CD4-positive, alpha-beta T cell (primary cell): ENCODE measurements at places on chromosomes 1 and 21. TPM values are rescaled to one million over a fixed set of nuclear protein-coding genes. Genes with fewer than 3 reads are reported as not detected.

DNA sequence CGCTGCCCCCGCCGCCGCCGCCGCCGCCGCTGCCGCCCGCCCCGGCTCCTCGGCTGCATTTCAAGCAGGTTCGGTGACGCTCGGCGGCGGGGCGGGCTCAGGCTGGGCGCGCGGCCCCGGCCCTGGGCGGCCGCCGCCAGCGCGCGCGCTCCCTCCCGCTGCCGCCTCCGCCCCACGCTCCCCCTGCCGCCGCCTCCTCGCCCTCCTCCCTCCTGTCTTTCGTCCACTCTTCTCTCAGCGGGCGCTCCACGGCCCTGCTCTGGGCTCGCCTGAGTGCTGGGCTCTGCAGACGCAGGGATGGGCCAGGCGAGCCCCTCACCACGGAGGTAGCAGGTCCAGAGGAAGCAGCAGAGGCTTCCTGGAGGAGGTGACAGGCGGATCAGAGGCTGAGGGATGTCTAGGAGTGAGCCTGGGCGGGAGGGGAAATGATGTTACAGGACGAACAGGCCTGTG, at the start of gene LRP8:
Gene LRP8, minus strand, starts transcription at position 62 of the 453 bp plus-strand sequence. CDS start 158 bp downstream, outside the sequence.
- peak; percentile 84 for DNase-seq

The PLA2G2D gene
- not detected for total RNA-seq

- no peak for DNase-seq
Measured at GRCh38 chr1:159802111-159802510, at the start of gene FCRL6. Gene FCRL6, plus strand, starts transcription at chr1:159802360. Its CDS starts 65 bp downstream, at chr1:159802425.

DNA sequence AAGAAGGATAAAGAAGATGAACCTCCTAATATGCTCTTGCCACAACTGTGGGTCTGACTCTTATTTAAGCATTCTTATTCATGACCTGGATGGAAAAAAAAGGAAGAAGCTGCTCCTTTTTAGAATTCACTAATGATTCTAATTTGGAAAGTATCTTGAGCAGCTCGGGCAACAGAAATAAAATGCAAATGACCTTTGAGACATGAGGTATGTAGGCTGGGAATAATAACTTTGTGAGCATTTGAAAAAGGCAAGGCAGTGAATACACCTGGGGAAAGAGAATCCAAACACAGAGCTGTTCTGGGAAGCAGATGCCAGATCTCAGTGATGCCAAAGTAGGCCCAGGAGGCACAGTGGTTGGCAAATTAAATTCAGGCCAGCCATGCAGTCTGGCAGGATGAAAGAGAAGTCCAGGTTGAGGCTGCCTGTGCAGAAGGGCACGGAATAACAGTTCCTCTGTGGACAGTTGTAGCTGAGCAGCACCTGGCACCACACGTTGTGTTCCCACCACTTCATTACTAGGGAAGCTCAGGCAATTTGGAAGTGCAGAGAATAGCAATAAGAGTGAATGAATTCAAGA, 320.8 kb upstream of the ST6GALNAC5 start:
- DNase-seq = no peak

DNA sequence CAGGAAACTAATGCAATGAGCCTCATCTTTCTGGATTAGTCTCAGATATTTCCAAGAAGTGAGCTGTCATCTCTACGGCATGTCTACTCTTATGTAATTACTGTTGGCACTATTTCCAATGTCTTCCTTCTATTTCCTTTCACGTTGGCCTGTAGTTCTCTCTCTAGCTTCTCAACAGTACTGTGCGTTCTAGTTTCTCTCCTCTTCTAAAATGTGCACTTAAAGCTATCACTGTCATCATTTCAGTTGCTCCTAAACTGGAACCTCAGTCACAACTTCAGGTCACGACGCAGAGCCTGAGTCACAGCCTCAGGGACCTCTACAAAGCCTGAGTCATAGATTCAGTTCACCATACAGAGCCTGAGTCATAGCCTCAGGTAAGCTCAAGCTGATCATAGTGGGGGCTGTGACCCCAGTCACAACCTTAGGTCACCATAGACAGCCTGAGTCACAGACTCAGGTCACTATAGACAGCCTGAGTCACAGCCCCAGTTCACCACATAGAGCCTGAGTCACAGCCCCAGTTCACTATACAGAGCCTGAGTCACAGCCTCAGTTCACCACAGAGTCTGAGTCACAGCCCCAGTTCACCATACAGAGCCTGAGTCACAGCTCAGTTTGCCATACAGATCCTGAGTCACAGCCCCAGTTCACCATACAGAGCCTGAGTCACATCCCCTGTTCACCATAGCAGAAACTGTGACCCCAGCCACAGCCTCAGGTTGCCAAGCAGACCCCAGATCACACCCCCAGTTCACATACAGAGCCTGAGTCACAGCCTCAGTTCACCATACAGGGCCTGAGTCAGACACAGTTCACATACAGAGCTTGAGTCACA, 13.0 kb downstream of the WNT9A start:
- DNase-seq = no peak

The TENT5C gene
- 122 TPM for total RNA-seq

DNA sequence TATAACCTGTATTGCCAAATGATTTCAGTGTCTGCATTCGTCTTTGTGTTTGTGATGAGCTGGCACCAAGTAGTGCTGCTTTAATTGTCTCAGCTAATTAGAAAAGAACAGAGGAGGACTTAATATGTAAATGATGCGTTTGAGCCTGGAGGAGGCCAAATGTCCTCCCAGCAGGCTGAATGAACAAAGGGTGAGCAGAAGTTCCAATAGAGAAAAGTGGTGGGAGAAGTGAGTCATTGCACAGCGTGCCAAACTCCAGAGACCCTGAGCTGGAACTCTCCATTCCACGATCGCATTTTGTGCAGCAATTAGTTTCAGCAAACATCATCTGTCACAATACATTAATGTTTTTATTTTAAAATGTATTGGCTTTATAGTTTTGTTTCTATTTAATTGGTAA, 17.9 kb downstream of the ETV3L start:
- no peak for DNase-seq

The FCRLB gene
- not detected for total RNA-seq

GRCh38 chr1:233909195-233909594, 4.7 kb downstream of the SLC35F3 start:
- no peak for DNase-seq

The AKR1A1 gene
- 31.0 TPM for total RNA-seq

GRCh38 chr1:19344372-19344810, 32.3 kb downstream of the SLC66A1 start:
- peak; percentile 26 for DNase-seq

GRCh38 chr1:43711049-43711448, 3.7 kb downstream of the ST3GAL3 start:
- DNase-seq = no peak

- DNase-seq = no peak
Measured at GRCh38 chr1:218546314-218546713, 201.2 kb downstream of the TGFB2 start.

DNA sequence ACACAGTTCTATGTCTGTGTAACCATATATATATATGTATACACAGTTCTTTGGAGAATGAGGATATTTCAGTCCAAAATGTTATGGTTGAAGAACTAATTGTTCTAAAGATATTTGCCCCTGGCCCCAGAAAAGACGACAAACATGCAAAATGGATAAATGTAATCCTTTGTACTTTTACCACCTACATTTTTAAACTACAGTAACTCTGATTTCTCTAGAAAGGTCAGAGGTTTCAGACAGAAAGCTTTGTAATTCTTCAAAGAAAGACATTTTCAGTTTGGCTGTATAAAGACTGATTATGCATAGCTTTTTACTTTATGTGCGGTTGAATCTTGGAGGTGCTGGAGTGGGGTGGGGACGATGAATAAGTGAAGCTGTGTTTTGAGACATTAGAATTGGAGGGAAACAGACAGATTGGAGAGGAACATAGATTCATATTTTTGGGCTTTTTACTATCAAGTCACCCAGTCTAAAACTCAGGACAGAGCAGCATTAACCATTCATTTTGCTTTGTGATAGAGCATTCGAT, 16.6 kb downstream of the NFIA start:
- no peak for DNase-seq

- no peak for DNase-seq
Measured at GRCh38 chr1:205879974-205880373, 30.0 kb upstream of the PM20D1 start.

The KCNJ9 gene
- not detected for total RNA-seq

- DNase-seq = peak; percentile 66
Measured at GRCh38 chr1:108560874-108561459, 1.1 kb downstream of the EEIG2 start.

The LHX8 gene
- total RNA-seq = not detected

DNA sequence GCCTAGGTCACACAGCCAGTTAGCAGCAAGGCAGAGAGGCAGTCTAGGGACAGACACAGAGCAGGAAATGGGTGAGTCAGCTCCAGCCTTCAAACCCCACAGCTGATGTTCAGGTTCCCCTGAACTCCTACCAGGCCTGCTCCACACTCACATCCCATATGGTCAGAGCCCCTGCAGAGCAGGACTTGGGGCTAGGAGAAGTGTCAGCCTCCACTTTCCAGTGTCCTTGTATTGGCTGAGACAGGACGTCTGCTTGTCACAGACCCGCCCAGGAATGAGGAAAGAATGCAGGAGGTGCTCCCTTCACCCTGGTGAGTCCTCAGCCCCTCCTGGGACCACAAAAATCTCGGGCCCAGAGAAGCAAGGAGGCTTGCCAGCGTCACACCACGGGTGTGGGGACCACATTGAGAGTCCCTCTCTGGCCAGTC, 92.5 kb downstream of the LACTBL1 start:
- no peak for DNase-seq

- no peak for DNase-seq
Measured at GRCh38 chr1:61436016-61436415, 288.9 kb downstream of the TM2D1 start.

The JUN gene
- 588 TPM for total RNA-seq

- peak; percentile 98 for DNase-seq
Measured at GRCh38 chr21:45615145-45615711, 28.3 kb upstream of the PCBP3 start.

The RGS5 gene
- 1.6 TPM for total RNA-seq

The DNAJC6 gene
- 2.5 TPM for total RNA-seq

DNA sequence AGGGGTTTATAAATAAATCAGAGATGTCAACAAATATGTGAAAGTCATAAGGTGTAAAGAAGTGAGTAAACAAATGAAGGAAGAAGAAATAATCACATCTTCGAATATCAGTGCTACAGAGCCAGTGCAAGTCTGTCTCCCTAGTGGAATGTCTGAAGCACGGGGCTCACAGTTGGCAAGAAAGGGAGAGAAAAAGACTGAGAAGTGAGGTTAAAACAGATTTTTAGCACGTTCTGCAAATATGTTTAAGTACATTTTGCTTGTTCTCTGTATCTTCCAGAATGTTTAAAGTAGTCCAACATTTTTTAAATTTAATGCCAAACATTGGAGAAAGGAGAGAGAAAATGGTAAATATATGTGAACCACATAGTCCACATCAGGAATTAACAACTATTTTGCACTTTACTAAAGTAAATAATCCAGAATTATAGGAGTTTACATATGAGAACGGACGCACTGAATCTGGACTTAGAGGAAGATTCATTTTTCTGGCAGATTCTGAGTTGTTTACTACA, 682.4 kb downstream of the LTN1 start:
- no peak for DNase-seq

The ZYG11A gene
- 0.11 TPM for total RNA-seq

GRCh38 chr21:45747233-45747766, 103.8 kb downstream of the PCBP3 start:
- no peak for DNase-seq

DNA sequence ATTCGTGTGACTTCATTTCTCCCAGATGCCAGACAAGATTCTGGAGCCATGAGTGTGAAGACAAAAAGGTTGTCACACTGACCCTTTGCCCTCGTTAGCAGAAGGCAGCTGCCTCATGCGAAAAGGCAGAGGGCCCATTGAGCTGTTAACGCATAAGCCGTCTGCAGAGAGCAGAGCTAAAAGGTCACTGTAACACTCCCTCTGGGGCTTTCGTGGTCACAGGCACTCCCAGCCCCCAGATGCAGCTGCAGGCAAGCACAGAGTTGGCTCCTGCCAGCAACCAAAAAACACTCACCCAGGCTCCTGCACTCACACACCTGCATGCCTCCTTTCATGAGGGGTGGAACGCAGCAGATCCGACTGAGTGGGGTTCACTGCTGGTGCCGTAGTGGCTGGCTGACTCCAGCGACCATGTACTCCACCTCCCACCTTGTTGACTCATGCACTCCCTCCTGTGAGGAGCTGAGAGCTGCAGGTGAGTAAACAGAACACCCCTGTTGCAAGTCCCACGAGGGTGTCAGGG, 287.5 kb downstream of the SMYD3 start:
- DNase-seq = no peak

- no peak for DNase-seq
Measured at GRCh38 chr1:192402571-192402970, 85.8 kb downstream of the RGS21 start.

- peak; percentile 49 for DNase-seq
Measured at GRCh38 chr1:26537951-26538352, 8.4 kb downstream of the RPS6KA1 start.

The OR2T33 gene
- not detected for total RNA-seq

GRCh38 chr1:98962156-98962555, 42.5 kb downstream of the PLPPR5 start:
- no peak for DNase-seq

DNA sequence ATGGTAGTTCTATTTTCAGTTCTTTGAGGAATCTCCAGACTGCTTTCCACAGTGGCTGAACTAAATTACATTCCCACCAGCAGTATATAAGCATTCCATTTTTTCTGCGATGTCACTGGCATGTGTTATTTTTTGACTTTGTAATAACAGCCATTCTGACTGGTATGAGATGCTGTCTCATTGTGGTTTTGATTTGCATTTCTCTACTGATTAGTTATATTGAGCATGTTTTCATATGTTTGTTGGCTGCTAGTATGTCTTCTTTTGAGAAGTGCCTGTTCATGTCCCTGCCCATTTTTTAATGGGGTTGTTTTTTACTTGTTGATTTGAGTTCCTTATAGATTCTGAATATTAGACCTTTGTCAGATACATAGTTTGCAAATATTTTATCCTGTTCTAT, 87.9 kb downstream of the RPS6KC1 start:
- no peak for DNase-seq
